Suprapubic skin (tissue), 4 donors: ENCODE measurements at places on chromosomes 5 and 9. TPM values are rescaled to one million over a fixed set of nuclear protein-coding genes. Genes with fewer than 3 reads are reported as not detected.

GRCh38 chr5:9544056-9544455 is 1.8 kb downstream of the SEMA5A start:
- H3K27ac ChIP-seq = no peak overlapping the region
- H3K4me3 ChIP-seq = peak overlapping the region; percentile 75
- DNase-seq = no peak
- peaks cover 12% of the 10 kb centered on the region for H3K27me3 ChIP-seq
- no peaks in the 10 kb centered on the region for H3K36me3 ChIP-seq

DNA sequence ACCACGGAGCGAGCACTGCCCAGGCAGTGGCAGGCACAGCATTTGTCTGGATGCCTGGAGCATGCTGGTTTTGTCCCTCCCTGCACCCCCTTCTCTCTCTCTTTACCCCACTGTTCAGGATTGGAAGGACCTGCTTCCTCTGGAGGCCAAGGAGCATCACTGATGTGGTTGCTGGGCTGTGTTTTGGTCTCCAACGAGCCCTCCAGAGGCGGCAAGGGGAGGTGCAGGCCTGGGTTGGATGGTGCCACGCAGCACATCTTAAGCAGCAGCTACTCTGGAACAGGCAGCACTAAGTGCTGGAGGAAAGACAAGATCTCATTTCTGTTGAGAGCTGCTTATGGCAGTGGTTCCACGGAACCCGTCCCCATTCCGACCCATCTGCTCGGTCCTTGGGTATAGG is 139.6 kb downstream of the CMYA5 start:
- no peaks in the 10 kb centered on the region for H3K36me3 ChIP-seq
- H3K4me3 ChIP-seq = no peak overlapping the region
- no peaks in the 10 kb centered on the region for H3K27me3 ChIP-seq
- no peak overlapping the region for H3K27ac ChIP-seq
- H3K4me1 ChIP-seq = peaks cover 5% of the 10 kb centered on the region
- DNase-seq = no peak

DNA sequence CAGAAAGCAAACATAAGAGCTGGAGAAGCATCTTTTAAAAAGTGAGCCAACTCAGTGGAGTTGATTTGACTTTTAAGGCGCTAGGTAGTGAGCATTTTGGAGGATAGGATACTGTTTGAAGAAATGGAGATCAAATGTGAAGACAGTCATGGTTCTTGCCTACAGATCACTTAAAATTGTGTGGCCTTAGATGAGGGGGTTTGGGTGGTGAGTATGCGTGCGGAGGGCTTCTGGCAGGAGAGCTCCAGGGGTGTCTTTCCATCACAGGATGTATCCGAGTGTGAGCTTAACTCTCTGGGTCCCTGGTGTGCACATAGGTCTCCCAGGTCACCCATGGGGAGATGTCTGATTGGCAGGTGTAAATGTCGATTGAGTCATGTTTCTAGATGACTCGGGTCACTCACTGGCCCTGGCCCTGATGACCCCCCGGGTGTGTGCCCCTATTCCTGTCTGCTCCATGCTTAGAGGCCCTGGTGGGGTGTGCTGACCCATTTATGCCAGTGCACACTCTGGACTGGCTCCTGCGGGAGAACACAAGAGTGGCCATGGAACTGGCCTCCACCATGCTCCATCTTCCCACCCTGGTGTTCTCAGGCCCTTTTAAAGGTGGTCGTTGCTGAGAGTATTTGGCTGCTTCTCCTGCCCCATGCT is 274.4 kb downstream of the FSTL4 start:
- H3K36me3 ChIP-seq = no peaks in the 10 kb centered on the region
- no peaks in the 10 kb centered on the region for H3K4me1 ChIP-seq
- H3K27ac ChIP-seq = no peak overlapping the region
- no peak overlapping the region for H3K4me3 ChIP-seq
- no peak for DNase-seq

GRCh38 chr9:114203410-114204140 is 48.2 kb downstream of the COL27A1 start:
- H3K4me3 ChIP-seq = no peak overlapping the region
- no peaks in the 10 kb centered on the region for H3K27me3 ChIP-seq
- no peak overlapping the region for H3K27ac ChIP-seq
- no peaks in the 10 kb centered on the region for H3K36me3 ChIP-seq
- H3K4me1 ChIP-seq = peaks cover 20% of the 10 kb centered on the region
- DNase-seq = no peak

DNA sequence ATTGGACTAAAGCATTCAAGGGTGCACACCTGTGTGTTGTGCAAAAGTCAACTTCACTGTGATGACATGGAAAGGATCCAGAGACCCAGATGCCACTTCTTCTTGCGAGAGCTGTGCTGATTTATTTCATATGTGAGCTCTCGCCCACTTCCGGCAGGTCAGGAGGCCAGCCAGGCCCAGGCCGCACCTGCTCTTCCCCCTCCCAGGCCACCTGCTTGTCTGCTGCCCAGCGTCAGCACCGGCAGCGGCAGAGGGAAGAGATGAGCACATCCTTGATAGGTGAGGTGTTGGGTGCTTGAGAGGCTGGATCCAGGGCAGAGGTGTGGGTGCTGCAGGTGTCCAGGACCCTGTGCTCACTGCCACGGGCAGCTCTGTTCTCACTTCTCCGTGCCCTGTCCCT is 242.9 kb downstream of the FANCC start:
- no peaks in the 10 kb centered on the region for H3K27me3 ChIP-seq
- H3K4me3 ChIP-seq = no peak overlapping the region
- DNase-seq = peak; percentile 41
- no peak overlapping the region for H3K27ac ChIP-seq

DNA sequence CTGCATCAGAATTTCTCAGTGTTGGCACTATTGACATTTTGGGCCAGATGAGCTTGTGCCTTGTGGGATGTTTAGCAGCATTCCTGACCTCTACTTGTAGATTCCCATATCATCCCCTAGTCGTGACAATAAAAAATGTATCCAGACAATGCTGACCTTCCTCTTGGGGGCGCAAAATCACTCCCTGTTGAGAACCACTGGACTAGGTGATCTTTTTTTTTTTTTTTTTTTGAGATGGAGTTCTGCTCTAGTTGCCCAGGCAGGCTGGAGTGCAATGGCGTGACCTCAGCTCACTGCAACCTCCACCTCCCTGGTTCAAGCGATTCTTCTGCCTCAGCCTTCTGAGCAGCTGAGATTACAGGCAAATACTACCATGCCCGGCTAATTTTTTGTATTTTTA is 22.6 kb downstream of the STXBP1 start:
- no peaks in the 10 kb centered on the region for H3K27me3 ChIP-seq
- H3K36me3 ChIP-seq = no peaks in the 10 kb centered on the region
- DNase-seq = no peak
- no peak overlapping the region for H3K4me3 ChIP-seq
- peak overlapping the region; percentile 45 for H3K27ac ChIP-seq
- H3K4me1 ChIP-seq = peaks cover 28% of the 10 kb centered on the region

DNA sequence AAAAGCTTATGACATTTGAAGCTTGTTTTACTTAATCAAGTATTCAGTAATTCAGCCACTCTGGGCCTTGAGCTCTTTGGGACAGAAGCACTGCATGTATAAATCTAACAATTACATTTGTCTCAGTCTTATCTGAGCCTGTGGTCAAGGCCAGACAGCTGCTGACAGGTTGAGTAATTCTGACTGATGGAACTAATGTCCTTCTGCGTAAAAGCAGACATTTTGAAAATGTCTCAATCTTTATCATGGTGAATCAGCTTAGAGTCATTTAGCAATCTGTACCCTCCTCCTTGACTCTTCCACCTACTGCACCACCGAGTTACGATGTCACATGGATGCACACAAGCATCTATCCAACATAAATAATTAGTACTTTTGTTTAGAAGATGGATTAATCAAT is 400.0 kb downstream of the ARRDC3 start:
- H3K4me3 ChIP-seq = no peak overlapping the region
- peaks cover 4% of the 10 kb centered on the region for H3K4me1 ChIP-seq
- DNase-seq = no peak
- H3K36me3 ChIP-seq = no peaks in the 10 kb centered on the region
- H3K27me3 ChIP-seq = no peaks in the 10 kb centered on the region
- H3K27ac ChIP-seq = no peak overlapping the region

DNA sequence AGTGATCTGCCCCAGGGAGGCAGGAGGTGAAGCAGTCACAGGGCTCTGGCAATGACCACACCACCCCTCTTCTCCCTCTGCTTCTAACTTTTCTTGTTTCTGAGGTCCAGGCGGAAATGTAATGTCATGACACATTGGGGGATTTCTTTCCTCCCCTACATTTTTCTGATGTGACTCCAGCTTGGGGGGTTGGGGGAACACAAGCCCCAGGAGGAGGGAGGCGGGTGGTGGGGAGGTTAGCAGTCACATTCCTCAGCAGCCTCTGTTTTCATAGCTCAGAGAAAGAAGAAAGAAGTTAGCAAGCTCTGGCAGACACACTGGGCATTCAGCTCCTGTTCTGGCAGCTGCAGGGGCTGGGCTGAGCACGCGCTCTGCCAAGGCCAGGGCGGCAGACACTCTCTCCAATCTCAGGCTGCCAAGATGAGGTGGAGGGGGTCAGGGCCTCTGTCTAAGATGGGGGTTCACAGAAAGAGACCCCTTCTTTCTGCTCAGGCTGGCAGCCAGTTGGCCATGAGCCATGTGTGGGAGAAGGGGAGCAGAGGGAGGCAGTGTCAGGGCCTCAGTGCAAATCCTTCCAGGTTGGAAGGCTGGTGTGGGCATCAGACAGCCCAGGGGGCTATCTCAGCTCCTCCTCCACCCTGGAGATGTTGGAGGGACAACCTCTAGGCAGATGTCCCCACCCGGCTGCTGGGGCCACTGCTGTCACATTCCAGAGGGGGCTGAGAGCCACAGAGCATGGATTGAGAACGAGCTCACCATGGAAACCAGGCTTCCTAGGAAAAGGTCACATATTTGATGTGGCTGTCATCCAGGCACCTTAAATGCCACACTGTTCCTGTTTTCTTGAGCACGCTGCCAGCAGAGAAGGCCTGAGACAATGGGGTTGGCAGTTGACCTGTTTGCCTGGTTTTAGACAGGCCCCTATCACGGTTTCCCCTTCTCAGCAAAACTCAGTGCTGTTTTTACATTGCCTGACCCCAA is 20.1 kb upstream of the PFDN1 start:
- peaks cover 38% of the 10 kb centered on the region for H3K4me1 ChIP-seq
- peak overlapping the region; percentile 82 for H3K27ac ChIP-seq
- H3K36me3 ChIP-seq = no peaks in the 10 kb centered on the region
- no peaks in the 10 kb centered on the region for H3K27me3 ChIP-seq
- H3K4me3 ChIP-seq = no peak overlapping the region

DNA sequence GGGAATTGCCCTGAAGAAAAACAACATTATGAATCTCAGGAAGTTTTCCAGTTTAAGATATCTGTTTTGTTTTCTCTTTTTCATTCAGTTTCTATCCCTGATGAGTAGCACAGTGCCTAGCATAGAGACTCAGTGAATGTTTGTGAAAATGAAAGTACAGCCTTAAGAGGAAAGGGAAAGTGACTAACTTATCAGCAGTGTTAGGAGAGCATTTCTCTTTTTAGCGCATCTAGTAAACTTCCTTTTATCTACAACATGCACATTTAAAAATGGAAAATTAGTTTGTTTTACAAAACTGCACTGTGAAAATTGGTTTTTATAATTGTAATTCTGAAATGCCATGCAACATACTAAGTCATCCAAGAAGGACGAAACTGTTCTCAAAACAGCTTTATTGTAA is 110.8 kb downstream of the SMARCA2 start:
- no peaks in the 10 kb centered on the region for H3K27me3 ChIP-seq
- peaks cover 40% of the 10 kb centered on the region for H3K4me1 ChIP-seq
- no peak for DNase-seq
- H3K4me3 ChIP-seq = peak overlapping the region; percentile 9
- peak overlapping the region; percentile 56 for H3K27ac ChIP-seq

DNA sequence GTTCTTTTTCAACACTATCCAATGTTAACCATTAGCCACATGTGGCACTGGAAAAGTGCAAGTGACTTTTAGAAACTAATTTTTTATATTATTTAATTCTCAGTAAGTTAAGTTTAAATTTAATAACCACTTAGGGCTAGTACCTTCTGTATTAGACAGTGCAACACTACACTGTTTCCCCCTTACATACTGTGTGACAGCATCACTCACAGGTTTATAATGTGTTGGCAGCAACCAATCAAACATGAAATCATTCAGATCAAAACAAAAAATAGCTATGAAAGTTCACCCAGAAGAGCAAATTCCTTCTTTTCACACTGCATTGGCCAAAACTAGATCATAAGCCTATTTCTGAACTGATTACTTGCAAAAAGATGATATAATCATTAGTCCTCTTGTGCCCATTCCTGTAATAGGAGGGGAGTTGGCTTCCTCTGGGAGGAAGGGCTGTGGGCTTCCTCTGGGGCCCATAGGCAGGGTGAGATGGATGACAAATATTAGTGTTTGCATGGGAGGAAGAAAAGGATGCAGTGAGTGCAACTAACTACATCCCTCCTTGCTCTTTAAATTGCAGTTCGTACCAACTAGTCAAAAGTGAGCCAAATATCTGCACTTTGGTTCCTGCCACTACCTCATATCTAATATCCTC is 708.1 kb upstream of the RGMB start:
- no peaks in the 10 kb centered on the region for H3K4me1 ChIP-seq
- DNase-seq = no peak
- no peaks in the 10 kb centered on the region for H3K27me3 ChIP-seq
- H3K36me3 ChIP-seq = no peaks in the 10 kb centered on the region
- no peak overlapping the region for H3K4me3 ChIP-seq
- no peak overlapping the region for H3K27ac ChIP-seq

DNA sequence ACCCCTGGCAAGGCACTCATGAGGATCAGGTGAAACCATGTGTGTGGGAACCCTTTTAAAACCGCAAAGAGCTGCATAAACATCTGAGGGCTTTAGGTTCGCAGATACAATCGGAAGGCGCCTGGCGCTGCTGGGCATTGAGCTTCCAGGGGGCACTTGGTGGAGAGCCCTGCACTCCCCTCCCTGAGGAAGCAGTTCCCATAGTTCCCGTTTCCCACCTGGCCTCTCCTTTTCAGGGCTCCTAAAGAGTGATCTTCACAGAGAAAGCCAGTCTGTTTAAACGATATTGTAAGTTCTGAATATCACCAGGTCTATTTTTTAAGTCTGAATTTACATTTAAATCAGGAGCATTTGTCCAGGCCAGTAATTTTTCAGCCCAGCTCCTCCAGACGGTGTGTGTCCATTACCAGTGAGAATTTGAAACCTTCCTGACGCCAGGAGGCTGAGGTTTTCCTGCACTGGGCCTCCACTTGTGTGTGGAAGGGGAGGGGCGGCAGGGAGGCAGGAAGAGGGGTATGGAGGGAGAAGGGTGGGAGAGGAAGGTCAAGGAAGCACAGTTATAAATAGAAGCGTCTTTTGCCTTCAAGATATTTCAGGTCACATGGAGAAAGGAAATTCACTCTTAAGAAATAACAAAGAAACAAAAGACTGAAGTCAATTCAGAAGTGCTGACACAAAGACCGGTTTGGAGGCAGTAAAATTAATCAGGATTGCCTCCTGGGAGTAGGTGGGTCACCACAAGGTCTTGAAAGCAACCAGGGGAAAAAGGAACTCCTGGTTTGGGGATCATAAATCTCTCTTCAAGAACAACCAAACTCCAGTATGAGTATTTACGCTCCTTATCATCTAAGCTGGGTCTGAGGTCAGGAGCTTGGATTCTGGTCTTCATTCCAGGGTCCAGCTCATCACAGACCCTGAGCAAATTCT is 14.3 kb upstream of the MGAT1 start:
- peak overlapping the region; percentile 78 for H3K27ac ChIP-seq
- H3K4me1 ChIP-seq = peaks cover 52% of the 10 kb centered on the region
- H3K36me3 ChIP-seq = no peaks in the 10 kb centered on the region
- no peak for DNase-seq
- no peaks in the 10 kb centered on the region for H3K27me3 ChIP-seq

The PCAT7 gene
- not detected for total RNA-seq

The IFNA2 gene
- not detected for total RNA-seq

The LCN15 gene
- total RNA-seq = not detected

The IL13 gene
- total RNA-seq = not detected

The INSL4 gene
- not detected for total RNA-seq

The AQP7 gene
- total RNA-seq = 66.5 TPM

The IGIP gene
- 6.1 TPM for total RNA-seq
